ENCODE measurements at places on chromosomes 12 and 14.

DNA sequence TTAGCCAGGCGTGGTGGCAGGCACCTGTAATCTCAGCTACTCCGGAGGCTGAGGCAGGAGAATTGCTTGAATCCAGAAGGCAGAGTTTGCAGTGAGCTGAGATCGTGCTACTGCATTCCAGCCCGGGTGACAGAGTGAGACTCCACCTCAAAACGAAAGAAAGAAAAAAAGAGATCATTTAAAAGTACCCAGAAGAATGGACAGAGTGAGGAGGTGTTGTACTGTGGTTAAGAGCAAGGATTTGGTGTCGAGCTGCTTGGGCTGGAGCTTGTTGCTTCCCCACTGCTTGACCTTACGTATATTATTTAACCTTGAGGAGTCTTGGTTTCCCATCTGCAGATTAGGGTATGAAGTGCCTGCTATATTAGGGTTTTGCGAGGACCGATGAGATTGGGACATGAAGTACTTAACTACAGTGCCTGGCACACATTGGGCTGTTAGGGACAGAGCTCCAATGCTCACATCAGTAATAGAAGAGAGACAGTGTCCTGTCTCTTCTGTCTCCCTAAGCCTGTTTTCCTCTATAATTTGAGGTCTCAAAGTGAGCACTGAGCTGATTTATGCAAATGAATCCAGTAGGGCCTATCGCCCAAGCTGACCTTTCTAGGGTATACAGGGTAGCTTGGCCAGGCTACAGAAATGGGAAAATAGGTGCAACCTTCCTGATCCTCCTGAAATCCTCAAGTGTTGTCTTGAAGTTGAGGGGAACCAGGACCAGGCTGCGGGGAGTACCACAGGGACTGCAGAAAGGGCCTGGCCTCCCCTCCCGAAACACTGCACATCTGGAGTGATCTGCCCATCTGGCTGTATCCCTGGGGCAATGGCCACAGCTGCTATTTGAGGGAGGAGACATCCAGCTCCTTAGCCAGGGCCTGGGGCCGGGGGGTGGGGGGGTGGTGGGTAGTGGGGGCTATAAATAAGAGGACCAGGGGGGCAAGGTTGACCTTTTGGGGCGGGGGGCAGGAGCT, 8.6 kb upstream of the HDAC7 start:
- DNase-seq, result no peak

DNA sequence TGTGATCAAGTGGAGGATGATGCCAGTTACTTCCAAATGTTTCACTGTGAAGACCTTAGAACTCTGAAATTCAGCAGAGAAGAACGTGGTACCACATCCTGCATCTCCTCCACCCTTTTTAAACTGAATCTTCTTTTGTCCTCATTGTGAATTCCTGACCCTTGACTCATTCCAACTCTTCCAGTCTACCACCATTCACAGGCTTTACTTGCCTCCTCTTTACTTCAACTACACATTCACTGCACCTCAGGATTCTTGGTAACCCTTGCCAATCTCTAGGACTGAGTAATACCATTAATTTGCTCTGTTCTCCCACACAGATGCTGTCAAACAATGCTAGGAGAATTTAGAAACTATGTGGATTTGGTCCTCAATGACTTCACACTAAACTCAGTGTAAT, 37.3 kb downstream of the PPP1R12A start:
- DNase-seq, result no peak

- DNase-seq, result no peak
Observed at GRCh38 chr14:94077111-94077821, 3.7 kb downstream of the DDX24 start.

GRCh38 chr12:45893240-45893639, 97.1 kb downstream of the SCAF11 start:
- DNase-seq, result no peak

DNA sequence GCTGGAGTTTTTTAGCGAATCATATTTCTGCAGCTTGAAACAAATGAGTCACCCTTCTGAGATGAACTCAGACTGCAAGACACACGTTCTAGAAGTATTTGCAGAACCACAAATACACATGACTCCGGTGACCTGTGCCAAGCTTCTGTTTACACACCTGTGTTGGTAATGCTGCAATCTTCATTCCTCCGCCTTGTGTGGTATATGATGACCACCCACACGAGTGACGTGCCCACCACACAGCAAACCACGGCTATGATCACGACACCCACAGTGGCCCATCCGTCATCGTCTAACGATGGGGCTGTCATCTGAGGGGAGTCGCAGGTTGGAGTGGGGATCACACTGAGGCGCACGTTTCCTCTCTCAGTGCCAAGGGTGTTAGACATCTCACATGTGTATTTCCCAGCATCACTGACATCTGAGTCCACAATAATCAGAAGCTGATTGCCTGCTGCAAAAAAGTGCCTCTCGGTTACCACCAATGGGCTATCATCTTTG, 43.0 kb downstream of the LRIG3 start:
- DNase-seq, result no peak

DNA sequence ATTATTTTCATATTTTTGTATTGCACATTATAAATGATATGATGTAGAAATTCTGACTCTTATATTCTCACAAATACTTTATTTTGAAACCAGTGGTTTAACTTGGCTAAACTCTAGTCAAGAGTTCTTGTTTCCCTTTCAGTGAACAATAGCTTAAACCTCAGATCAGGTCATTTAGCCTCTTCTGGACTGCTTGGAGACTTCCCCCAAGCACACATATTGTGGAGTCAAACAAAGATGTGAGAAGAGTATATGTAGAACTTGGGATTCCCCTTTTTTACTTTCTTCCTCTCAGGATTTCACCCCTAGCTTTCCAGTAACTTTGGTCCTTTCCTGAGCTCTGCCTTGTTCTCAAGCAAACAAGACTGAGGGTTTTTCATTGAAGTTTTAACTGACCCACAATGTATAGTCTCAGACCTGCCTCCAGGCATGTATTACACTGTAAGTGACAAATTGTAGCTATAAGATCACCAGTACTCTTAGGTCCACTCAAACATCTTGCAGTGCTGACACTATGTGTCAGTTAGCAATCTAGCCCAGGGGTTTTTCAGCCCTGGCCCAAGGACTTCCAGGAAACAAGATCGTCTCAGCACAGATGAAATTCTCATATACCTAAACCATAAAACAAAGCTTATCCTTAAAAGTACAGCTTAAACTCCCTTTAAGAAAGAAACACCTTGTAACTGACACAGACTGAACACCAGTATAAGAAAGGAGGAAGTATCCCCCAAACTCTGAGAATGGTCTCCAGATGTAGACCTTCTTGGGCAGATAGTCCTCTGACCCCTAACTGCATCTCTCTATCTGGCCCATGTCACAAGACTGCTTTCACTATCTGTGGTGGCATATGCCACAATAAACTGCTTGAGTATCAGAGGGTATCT, 98.6 kb downstream of the SLC6A15 start:
- no peak for DNase-seq

GRCh38 chr12:68358532-68359485, 26.6 kb upstream of the MDM1 start:
- no peak for DNase-seq

- no peak for DNase-seq
Observed at GRCh38 chr12:68246350-68246749, 7.1 kb downstream of the IL22 start.

GRCh38 chr14:105982664-105983063, 456.3 kb downstream of the TMEM121 start:
- DNase-seq, result no peak

DNA sequence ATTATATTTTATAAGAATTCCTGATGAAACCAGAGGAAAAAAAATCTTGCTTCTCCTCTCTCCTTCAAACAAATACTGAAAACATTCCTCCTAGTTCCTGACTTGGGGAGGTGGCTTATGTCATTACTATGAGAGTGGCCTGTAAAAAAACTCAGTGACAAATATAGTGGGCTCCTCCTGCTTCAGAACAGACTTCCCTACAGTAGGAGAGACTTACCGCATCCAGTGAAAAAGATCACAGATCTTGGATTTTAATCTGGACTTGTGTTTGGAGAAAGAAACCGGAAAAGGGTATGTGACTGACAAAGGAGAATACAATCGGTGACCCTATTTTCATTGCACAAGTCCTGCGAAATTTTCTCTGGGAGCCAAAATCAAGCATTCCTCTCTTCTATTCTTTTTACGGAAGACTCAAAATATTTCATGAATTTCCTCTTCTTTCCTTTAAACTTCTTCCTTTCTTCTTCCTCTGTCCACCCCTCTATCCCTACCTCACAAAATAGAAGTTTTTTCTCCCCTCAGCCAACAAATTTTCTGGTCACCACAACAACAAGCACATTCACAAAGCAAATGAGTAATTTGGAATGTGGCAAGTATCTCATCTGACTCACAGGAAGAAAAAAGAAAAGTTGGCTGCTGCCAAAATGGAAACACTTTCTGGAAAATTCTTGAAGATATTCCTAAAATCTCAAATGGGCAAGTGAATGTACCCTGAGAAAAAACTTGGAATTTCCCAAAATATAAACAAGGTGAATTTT, 185.1 kb upstream of the CDKN3 start:
- DNase-seq, result no peak

GRCh38 chr14:29627137-29627536, 300.5 kb downstream of the PRKD1 start:
- no peak for DNase-seq

- DNase-seq, result no peak
Observed at GRCh38 chr14:49058511-49058910, 527.7 kb downstream of the RPS29 start.

DNA sequence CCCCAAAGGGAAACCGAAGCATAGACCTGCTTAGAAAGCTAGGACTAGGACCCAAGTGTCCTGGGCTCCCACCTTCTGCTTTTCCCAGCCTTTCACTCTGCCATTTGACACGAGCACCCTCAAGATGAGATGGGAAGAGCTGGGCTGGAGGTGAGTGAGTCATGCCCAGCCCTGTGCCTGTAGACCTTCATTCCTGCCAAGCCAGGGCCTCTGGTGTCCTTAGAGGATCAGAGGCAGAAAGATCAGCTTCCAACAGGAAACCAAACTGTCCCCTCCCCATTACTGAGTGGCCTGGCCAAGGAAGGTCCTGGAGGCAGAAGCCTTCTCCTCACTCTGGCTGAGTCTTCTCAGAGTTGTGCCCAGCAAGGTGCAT, 3.5 kb downstream of the TMEM63C start:
- DNase-seq, result no peak

DNA sequence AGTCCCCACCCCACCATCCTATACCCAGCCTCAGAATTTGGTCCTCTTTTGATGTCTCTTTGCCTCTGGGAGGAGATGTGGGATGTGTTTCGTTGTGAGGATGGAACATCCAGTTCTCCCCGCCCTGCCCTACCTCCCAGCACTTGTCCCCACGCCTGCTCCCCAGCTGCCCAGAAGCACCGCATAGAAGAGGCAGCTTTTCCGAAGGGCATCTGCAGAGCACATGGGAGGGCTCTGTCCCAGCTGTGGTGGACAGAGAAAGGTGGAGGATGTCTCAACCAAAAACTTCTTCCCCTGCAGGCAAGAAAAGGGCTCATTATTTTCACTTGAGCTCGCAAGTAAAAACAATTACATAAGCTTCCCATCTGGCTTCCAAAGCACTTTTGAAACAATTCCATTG, 302.6 kb downstream of the PCNX1 start:
- no peak for DNase-seq

DNA sequence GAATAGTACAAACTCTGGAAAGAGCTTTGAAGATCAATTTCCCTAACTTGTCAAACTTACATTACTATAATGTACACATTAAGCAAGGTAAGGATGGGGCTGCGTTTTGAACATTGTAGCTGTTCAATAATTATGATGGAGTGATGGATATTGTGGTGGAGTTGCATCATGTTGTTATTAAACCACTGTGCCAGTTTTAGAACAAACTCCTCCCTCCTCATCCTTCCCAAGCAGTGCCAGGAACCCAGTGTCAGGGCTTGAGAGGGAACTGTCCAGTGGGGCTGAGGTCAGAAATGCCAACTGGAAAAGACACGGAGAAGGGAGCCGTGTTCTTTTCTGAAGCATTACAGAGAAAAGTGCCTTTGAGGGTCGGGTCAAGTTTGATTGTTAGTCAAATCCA, 31.9 kb upstream of the PAPOLA start:
- DNase-seq, result no peak

DNA sequence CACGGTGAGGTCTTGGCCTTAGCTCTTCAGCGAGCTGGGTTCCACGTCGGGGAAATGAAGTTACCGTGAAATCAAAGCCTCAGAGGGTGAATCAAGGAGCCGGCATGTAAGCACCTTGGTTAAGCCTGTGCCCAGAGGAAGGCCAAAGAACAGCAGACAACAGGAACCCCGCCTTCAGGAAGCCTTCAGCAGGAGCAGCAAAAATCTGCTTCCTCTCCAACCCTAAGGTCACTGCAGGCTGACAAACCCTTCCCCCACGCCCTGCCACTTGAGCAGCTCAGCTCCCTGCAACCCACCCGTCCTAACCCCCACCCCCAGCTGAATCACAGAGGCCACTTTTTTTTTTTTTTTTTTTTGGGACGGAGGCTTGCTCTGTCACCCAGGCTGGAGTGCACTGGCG, 72.9 kb upstream of the LTA4H start:
- DNase-seq, result no peak

DNA sequence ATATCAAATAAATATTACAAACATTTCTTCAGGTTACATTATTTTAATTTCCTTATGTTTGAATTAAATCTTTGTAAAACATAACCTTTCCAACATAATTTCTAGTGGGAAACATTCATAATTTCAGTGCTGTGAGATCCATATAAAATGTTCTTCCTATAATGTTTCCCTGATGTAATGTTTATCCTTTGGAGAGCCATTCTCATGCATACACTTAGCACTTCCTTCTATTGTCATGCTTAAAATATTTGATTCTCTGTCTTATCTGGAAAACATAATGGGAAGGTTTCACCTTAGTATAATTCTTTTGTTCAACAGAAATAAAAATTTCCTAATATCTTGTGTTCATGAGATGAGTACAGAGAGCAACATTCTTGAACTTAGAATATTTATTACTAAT, 472.5 kb downstream of the ADAMTS20 start:
- DNase-seq, result no peak

DNA sequence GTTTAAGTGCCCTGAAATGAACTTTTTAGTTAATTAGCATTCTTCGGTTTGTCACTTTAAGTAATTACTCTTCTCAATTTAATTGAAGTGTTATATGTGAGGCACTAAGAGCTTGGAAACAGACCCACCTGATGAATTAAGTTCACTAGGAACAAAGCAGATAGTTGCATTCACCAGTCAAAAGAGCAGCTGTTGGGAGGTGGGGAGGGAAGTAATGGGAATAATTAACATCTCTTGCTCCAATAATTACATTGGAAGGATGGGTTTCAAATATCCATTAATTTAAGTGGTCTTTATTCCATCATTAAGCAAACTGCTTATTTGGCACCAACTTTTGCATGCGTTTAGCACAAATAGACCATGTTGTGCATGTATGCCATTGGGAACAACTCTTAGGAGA, 667.2 kb downstream of the GALC start:
- no peak for DNase-seq

- DNase-seq, result no peak
Observed at GRCh38 chr12:53961025-53961761, 6.5 kb downstream of the HOXC12 start.

- no peak for DNase-seq
Observed at GRCh38 chr14:68771631-68772030, 21.2 kb downstream of the ZFP36L1 start.

Measured in stimulated activated CD4-positive, alpha-beta T cell treated with anti-CD3 and anti-CD28 coated beads, TNF-alpha, amount 100 ng/mL, for 48 hours (primary cell).